ENCODE measurements at places on chromosomes 7 and 10. TPM values are rescaled to one million over a fixed set of nuclear protein-coding genes. Genes with fewer than 3 reads are reported as not detected.

- no peak for DNase-seq
Observed at GRCh38 chr10:44352316-44353127, 32.4 kb downstream of the CXCL12 start.

DNA sequence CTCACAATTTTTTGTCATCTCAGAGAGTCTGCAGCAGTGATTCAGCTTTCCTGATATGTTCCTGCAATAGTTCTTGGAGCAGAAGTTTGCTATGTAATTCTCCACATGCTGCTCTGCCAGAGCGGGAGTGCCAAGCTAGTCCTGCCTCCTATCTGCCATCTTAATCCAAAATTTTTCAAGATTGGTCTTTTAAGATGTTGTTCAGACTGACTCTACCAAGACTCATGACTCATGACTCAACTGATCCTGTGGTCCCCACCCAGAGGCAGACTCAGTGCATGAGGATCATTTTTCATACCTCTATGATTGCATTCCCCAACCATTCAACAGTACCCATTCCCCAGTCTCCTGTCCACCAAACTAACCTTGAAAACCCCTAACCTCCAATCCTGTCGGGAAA lies 470.8 kb downstream of the INHBA start:
- peak; percentile 54 for DNase-seq

ANKRD61 gene
- 0.28 TPM for total RNA-seq

SP8 gene
- total RNA-seq = not detected

GRCh38 chr10:21213381-21213780 lies 312.1 kb downstream of the SKIDA1 start:
- no peak for DNase-seq

DNA sequence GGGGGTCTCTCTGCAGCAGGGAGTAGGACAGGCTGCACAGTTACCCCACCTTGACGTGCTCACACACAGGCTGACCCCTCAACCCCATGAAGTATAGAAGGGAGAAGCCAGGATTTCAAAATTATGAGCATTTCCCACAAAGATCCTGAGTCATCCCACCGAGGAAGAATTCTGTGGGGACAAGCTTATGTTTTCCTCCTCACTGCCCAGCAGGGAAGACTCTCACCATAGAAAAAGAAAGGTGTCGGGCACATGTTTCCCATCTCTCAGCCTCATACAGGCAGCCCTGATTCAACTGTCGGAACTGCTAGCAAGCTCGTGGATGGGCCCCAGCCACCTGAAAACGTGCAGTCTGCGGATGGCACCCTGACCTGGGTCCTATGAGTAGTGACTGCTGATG lies 499.7 kb upstream of the MKI67 start:
- no peak for DNase-seq

DNA sequence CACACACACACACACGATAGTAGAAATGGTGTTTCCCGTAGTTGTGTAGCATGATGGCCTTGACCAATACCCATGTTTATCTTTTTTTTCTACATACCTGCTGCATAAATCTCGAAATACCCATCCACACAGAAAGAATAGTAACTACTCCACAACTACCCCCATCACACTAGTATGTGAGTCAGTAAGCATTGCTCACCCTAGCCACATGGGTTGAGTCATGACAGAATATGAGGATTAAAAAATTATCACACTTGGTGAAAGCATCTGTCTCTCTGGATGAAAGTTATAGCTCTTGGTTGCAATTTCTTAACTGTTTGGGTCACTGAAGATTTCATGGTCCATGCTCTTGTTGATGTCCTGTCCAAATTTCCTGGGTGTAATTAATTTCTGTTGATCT lies 103.4 kb upstream of the MDFIC start:
- DNase-seq = peak; percentile 79

DNA sequence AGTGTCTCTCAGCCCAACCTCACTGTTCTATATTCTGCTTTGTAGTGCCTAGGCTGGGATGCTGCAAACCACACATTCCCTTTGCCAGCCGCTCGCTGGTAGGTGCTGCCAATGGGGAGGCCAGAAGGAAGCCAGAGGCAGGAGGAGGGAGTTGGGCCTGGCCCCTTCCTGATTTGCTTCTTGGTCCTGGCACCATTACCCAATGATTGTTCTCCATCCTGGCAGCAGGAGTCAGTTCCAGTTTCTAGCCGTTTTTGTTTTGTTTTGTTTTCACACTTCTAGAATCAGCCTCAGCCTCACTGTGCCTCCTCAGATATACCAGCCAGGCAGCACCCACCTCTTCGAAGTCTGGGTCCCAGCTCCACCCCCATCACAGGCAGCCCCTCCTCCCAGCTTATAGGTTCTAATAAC lies 27.4 kb upstream of the LOXL4 start:
- no peak for DNase-seq

DNA sequence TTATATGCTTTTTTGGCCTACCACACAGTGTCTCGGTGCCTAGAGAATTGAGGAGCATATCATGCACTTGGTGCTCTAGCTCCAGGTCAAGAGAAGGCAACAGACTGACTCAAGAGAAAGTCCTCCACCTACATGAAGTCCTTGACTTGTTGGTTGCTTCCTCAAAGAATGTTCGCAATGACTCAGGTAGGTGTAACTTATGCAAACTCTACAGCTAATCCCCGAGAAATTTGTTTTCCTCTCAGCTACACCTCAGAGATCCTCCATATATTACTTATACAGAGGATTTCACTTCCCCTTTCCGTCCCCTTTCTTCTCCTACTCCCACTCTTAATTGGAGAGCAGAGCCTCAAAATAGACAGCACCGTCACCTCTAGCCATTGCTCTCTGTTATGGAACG lies 1013.1 kb downstream of the KCNMA1 start:
- peak; percentile 4 for DNase-seq

Data from foreskin keratinocyte (primary cell).